ENCODE measurements at places on chromosomes 13 and 19. TPM values are rescaled to one million over a fixed set of nuclear protein-coding genes. Genes with fewer than 3 reads are reported as not detected.

The SPINT2 gene
- 9.8 TPM for total RNA-seq

The FFAR3 gene
- not detected for total RNA-seq

The SRRM5 gene
- total RNA-seq, result 0.22 TPM

The ZNF439 gene
- total RNA-seq, result 4.0 TPM

The CBARP gene
- total RNA-seq, result 6.8 TPM

The LGALS7B gene
- total RNA-seq, result not detected

The SIGLEC6 gene
- total RNA-seq, result not detected

The POU2F2 gene
- total RNA-seq, result 17.3 TPM

The LSM4 gene
- total RNA-seq, result 171 TPM

The NAPSA gene
- total RNA-seq, result not detected

The AMER2 gene
- not detected for total RNA-seq

The WASF3 gene
- 9.9 TPM for total RNA-seq

The LHB gene
- total RNA-seq, result not detected

The PSG7 gene
- not detected for total RNA-seq

The MEDAG gene
- total RNA-seq, result 34.4 TPM

The C1QTNF9 gene
- not detected for total RNA-seq

The PGLYRP2 gene
- total RNA-seq, result not detected

The CADM4 gene
- 2.1 TPM for total RNA-seq

The FFAR1 gene
- not detected for total RNA-seq

The GRK1 gene
- under 0.01 TPM for total RNA-seq

The WTIP gene
- total RNA-seq, result 40.3 TPM

The RETN gene
- not detected for total RNA-seq

The PRTN3 gene
- not detected for total RNA-seq

The CCNA1 gene
- 0.43 TPM for total RNA-seq

The CYP2A6 gene
- not detected for total RNA-seq

The KCNJ14 gene
- total RNA-seq, result 0.29 TPM

The GTF2F2 gene
- total RNA-seq, result 18.8 TPM

The C19orf18 gene
- 0.44 TPM for total RNA-seq

The OR10H5 gene
- total RNA-seq, result not detected

The DMAC2 gene
- total RNA-seq, result 68.1 TPM

The DHDH gene
- total RNA-seq, result not detected

The TSKS gene
- total RNA-seq, result 0.14 TPM

The SPART gene
- total RNA-seq, result 48.8 TPM

The TMEM161A gene
- total RNA-seq, result 25.6 TPM
